ENCODE measurements at places on chromosomes 2 and 18.

GRCh38 chr2:128395640-128396499 lies 77.2 kb upstream of the HS6ST1 start:
- no peak for DNase-seq

- peak; percentile 35 for DNase-seq
Observed at GRCh38 chr2:49490710-49491109, 336.4 kb upstream of the FSHR start.

DNA sequence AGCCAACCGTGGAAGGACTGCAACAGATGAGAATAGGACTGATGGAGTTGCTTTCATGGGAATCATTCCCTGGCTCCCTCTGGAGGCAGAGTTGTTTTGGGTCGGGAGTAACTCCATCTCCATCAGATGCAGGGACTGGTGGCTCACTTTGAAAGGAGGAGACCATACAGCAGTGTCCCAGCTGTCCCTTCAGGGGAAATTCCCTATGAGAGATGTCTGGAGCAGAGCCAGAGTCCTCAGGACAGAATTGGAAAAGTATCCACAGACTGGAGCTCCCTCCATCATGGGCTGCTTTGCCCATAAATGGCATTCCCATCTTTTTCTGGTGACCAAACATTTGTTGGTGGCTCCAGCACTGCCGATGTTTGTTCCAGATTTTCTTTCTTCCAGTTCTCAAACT lies 144.3 kb downstream of the NCK2 start:
- DNase-seq: no peak

- DNase-seq: no peak
Observed at GRCh38 chr18:77069931-77070330, 62.7 kb downstream of the MBP start.

DNA sequence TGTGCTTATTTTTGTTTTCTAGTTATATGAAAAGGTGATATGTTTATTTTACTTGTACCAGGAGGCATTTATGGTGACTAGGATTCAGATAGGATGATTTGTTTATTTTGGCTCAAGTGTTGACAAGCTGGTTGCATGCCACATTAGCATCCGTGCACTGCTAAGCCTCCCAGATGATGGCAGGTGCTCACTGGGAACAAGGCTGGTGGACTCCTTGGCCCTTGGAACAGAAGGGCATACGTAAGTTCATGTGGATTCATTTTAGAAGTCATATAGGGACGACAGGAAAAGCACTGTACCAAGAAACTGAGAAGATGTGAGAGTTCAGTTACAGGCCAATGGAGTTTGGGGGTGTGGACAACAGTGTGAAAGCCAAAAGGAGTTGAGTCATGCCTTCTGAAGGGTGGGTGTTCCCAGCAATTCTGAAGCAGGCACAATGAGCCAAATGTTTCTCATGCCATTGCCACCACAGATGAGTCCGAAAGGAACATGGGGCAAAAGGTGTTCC lies 166.2 kb downstream of the PHLPP1 start:
- DNase-seq: peak; percentile 51

DNA sequence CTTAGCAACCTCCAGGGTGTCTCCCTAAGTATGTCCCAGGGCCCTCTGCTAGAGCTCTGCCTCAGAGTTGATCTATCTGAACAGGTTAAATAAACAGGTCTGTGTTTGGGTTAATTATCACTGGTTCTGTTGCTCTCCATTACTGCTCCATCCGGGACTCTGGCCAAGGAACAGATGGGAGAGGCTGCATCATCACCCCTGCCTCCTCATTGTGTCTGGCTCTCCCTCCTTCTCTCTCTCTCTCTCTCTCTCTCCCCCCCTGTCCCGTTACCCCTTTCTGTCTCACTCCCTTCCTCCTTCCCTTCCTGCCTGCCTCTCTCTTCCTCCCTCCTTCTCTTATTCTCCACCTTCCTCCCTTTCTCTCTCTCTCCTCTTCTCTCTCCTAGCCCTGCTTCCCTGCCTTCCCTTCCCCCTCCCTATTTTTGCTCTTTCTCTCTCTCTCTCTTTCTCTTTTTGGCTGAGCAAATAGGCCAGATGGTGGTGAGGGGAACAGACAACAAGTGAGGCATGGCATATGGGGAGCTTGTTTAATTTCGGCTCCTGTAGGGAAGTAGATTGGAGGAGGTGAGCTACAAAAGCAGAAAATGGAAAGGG lies 62.1 kb downstream of the SETBP1 start:
- DNase-seq: no peak

DNA sequence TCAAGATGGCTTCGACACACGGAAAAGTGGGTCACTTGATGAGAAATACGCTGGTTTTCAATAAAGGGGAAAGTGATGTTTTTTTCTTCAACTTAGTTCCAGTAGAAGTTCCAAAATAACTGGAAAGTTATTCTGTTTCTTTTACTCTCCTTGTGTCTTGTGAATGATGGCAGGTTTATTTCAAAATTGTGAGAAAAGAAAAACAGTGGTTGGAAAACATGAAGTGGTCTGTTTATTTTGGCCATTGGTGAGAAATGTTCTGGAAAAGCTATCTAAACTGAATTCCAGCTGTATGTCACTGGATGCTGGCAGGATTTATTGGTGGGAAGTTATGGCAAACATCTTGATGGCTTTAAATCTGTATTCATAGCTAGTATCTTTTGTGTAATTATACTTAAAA lies 484.1 kb downstream of the DCC start:
- no peak for DNase-seq

- DNase-seq: no peak
Observed at GRCh38 chr2:18373664-18374063, 186.8 kb downstream of the RDH14 start.

GRCh38 chr2:214465363-214466146 lies 54.7 kb downstream of the VWC2L start:
- DNase-seq: no peak

DNA sequence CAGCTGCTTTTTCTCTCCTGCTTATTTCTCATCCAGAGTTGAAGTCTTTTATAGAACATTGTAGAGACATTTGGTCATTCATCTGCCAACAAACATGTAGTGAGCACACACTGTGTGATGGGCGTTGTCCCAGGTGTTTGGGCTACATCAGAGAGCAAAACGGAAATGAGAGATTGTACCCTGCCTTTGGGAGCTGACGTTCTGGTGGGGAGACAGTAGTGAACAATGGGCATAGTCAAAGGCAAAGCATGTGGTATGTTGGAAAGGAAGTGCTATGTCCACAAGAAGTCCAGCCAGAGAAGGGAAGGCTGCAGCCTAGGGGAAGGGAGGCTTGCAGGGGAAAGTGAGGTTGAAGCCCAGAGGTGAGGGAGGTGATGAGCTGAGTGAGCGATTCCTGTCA lies 78.1 kb downstream of the PIEZO2 start:
- no peak for DNase-seq

- no peak for DNase-seq
Observed at GRCh38 chr2:205405752-205406151, 276.5 kb upstream of the NRP2 start.

DNA sequence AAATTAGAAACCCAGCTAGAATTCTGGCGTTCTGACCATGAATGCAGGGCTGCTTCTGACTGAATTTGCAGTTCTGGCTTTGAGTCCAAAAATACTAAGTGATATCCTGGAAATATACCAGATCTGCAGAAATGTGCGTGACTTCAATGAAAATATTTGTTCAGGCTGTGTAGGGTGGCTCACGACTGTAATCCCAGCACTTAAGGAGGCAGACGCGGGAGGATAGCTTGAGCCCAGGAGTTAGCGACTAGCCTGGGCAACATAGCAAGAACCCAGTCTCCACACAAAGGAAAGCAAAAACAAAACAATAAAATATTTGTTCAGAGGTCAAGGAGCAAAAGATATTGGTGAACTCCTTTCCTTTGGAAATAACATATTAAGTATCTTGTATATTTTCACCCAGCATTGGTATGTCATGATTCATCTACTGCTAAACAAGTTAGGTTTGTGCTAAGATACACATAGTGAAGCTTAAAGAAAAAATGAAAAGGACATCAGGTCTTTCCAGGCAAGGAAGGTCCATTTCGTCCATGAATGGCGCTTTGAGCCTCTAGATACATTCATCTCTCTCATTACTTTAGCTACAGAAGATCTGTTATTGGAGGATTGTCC lies 239.2 kb downstream of the CMPK2 start:
- DNase-seq: peak; percentile 4

GRCh38 chr2:120384486-120385354 lies 38.8 kb downstream of the INHBB start:
- no peak for DNase-seq

- DNase-seq: peak; percentile 82
Observed at GRCh38 chr2:71548646-71549425, 95.5 kb downstream of the DYSF start.

DNA sequence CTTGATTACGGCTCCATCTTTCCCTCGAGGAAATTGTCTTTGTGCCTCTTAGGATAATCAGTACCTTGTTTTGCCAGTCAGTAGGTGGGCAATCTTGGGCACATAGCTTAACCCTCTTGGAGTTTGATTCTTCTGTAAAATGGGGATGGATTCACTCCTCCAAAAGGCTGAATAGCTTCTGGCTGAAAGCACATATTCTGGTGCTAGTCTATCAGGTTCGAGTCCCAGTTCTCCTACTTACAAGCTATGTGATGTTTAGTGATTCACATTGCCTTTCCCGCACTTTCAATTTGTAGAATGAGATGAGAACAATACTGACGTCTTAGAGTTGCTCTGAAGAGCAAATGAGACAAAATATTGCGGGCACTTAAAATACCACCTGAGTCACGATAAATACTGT lies 43.9 kb downstream of the ATIC start:
- DNase-seq: no peak

DNA sequence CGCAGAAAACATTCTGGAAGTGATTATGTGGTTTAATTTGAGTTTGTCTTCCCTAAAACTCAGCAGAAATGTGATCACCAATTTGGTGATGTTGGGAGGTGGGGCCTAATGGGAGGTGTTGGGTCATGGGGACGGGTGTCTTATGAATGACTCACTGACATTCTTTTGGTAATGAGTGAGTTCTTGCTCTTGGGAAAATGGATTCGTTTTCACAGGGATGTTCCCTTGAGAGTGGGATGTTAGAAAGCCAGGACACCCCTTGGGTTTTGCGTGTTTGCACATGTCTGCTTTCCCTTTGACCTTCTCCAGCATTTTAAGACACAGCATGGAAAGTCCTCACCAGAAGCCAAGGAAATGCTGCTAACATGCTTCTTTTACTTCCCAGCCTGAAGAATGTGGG lies 321.5 kb upstream of the NT5C1B start:
- no peak for DNase-seq

DNA sequence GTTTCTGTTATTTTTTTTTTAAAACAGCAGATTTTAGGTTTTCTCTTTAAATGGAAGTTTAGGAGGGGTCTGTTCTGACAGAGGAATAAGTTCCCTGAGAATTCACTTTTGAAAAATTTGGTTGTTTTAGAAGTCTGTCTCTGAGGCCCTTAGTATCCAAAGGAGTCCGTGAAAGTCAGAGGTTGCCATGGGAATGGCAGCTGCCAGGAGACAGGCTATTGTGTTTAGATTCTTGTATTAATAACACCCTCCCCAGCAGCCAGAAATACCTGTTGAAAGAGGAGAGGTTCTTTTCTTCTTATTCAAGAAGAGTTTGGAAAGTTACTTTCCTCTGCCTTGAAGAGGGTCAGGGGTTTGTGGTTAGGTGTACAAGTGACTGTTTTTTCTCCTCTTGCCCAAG lies 29.5 kb downstream of the TNP1 start:
- DNase-seq: no peak

GRCh38 chr2:167950571-167950970 lies 296.8 kb downstream of the STK39 start:
- DNase-seq: no peak

DNA sequence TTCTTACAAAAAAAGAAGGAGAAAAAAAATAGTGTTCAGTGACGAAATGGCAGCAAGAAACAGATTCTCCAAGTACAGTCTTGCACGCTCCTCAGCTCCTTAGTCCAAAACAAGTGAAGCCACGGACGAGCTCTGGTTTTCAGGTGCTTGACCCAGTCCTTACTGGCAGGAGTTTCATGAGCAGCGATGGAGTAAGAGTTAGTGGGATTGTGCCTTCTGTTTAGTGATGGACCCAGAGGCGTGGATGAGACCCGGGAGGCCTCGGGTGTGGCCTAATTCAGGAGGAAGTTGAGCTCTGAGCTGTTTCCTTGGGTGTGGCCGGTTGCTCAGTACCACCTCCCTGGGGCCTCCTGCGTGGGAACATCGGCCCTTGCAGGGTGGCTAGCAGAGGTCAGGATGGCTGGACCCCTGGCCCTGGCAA lies 52.0 kb downstream of the KIF5C start:
- DNase-seq: no peak

DNA sequence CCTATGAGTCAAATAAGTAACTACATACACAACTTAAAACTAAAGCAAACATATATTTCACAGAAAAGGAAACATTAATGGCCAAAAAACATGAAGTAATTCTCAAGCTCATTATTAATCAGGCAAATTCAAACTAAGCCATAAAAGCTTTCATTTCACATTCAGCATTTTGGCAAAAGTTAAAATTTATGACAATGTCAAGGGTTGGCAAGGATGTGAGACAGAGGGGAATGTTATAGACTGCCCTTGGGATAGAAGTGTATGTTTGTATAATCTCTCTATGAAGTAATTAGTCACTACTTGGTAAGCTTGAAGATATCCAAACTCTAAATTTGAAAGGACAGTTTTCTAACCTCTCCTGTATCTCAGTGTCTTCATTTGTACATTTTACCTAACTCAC lies 539.4 kb downstream of the RIT2 start:
- no peak for DNase-seq

DNA sequence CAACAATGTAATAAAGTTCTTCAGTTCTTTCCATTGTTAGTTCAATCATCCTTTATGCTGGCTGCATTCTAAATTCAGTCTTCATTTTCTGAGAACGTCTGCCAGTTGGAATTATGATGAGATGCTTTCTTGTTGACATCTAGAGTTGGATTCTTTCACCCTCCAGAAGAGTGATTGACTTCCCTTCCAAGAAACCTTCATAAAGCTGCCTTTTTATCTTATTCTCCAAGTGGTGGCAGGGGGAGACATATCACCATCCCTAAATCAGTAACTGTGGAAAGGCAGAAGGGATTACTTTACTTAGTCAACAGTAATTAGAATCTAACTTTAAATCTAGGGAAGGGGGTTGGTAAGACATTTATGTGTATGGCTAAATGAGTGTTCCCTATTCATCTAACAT lies 86.8 kb upstream of the GULP1 start:
- no peak for DNase-seq

DNA sequence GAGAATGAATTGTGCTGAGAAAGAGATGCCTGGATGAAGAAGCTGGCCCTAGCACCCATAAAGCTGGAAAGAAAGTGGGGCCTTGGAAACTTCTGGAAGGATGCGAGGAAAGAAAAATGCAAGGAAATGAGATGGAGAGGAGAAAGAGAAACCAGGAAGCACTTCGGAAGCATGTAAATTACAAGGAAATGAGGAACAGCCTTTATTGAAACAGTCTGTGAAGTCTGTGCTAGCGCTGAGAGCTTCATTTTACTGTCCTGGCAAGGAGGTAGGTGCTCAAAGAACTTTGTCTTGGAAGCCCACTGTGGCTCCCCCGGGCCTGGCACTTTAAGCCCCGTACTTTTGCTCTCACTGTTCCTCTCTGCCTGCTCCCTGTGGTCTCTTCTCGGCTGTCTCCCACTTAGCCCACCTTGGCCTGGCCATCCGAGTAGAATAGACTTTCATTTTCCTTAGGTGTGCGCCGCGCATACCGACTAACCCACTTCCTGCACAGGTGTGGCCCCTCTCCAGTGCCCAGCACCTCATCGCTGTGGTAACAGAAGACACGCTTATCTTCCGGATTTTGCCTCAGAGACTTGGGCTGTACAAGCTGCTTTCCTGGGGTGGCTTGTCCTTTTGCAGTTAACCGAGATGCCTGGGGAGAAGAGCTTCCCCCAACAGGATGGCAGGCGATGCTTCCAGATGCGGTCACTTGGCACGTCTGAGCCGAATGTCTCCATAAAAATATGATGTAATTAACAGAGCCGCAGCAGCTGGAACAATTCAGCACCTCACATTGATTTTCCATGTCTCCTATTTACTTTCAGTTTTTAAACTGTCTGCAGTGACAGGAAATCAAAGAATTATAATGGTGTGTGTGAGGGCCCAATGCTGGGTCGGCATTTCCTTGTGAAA lies 199.6 kb downstream of the HRH4 start:
- no peak for DNase-seq
